ENCODE measurements at places on chromosomes 2 and 18.

DNA sequence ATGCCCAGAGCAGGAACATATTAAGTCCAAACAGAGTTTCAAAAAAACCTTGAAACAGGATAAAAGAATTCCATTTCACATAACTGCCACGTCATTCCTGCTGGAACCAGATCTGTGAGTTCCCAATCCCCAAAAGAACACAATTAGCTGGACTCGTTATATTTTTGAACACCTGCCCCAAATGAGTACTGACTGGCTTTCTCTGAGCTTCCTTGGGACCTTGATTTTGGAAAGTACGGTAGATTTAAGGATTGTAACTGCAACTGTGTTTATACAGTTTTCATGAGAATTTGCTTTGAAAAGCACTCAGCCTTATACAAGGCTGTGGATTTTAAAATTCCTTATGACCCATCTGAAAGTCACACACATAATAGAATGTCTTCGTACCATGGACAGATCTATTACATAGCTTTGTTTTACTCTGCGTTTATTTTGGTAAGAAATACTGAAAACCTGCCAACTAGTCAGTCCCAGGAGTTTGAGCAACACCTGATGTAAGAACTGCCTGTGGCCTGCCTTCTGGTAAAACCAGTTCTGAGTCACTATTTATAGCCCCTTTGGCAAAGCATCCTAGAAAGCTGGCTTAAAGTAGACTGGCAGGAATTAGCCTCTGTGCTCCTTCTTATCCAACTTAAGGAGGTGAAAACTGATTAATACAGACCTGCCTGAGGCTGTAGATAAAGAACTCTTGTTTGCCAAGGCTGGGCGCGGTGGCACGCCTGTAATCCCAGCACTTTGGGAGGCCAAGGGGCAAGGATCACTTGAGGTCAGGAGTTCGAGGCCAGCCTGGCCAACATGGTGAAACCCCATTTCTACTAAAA, 48.1 kb downstream of the MERTK start:
- DNase-seq = no peak

DNA sequence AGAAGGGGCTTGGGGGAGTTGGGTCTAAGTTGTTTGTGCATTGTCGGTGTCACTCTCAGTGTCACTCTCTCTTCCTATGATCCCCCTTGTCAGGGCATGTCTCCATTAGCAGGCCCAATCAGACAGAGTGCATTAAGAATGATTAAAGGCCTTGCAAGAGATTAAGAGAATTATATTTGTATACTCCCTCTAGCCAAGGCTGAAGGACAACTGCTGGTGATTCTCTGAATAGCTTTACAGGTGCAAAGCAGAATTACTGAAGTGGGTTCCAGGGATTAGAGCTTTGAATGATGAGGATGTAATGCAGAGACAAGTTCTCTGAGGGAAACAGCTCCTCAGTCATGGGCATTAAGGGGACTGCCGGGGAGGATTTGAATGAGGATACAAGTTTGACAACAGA, 104.8 kb upstream of the LGALSL start:
- no peak for DNase-seq

DNA sequence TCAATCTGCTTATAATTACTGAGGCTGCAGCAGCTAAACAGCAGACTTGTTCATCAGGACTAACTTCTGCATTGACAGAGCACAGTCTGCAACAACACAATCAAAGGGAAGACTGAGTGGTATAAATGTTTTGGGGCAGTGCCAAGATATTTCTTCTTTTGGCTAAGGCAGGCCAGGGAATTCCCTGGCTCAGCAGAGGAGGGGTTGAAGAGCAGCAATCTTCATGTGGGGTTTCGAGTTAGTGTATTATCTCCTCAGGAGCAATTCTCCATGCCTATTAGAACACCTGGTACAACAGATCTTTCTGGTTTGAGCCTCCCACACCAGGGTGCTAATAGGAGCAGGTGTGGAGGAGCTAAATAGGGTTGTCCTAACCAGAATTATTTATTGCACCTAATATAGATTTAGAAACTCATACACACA, 103.0 kb upstream of the STK17B start:
- DNase-seq = no peak

- DNase-seq = no peak
Measured at GRCh38 chr2:64698668-64699444, 45.1 kb upstream of the SERTAD2 start.

DNA sequence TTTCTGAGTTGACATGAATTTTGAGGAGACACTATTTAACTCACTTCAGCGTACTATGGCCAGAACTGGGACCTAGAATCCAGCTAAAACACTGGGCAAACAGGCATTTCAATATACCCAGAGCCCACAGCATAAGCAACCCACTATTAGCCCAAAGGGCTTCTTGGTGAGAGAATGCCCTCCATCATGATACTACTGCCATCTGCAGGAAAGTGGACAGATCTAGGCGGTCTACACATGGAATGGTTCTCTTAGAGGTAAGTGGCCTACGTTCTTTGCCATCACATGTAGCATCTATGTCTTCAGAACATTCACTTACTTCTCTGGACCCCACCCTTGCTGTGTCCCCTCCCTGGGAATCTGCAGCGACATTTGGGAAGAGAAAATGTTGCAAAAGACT, 181.3 kb upstream of the LINC00305 start:
- DNase-seq = no peak

- DNase-seq = no peak
Measured at GRCh38 chr2:64731746-64732145, 78.0 kb upstream of the SERTAD2 start.

DNA sequence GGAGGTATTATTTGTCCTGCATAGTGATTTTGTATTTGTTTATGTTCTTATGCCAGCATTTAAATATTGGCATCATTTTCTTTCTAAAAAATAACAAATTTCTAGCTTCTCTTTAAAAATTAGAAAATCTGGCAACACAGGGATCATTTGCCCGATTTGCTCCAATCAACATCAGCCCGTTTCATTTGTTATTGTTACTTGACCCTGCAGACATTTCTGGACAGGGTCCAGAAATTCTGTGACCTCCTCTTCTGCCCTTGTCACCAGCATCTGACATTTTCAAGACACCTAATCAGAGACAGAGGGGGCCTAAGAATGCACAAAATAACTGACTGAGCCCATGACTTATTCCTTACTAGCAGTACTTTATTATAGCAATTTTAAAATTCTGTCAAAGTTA, 253.3 kb downstream of the MREG start:
- no peak for DNase-seq

GRCh38 chr2:241811952-241812729, 3.1 kb downstream of the NEU4 start:
- no peak for DNase-seq

DNA sequence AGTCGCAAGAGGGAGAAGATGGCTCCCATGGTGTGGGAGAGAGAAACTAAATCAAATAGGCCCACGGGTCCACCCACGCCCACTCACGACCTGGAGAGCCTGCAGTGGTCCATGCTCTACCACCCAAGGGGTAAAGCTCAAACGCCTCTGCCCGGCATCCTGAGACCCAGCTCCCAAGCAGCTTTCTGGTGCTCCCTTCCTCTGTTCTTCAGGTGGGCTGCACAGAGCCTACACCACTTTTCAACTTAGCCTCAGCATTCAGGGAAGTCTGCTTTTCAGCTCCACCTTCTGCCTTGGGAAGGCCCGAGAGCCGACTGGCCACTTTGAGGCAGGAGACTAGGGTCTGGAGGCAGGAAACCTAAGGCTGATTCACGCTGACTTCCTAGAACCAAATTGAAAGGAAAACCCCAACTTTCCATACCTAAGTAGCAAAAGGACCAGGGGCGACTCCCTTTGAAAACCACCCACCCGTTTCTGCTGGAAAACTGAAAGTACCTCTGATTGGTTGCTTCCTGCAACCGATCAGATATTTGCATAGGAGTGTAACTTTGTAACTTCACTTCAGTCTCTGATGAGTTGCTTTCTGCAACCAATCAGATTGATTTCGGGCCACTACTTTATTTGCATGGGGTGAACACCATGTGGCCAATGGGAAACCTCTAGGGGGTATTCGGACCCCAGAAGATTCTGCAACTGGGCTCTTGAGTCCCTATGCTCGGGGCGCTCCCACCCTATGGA, 26.8 kb upstream of the SPATA3 start:
- DNase-seq = no peak

DNA sequence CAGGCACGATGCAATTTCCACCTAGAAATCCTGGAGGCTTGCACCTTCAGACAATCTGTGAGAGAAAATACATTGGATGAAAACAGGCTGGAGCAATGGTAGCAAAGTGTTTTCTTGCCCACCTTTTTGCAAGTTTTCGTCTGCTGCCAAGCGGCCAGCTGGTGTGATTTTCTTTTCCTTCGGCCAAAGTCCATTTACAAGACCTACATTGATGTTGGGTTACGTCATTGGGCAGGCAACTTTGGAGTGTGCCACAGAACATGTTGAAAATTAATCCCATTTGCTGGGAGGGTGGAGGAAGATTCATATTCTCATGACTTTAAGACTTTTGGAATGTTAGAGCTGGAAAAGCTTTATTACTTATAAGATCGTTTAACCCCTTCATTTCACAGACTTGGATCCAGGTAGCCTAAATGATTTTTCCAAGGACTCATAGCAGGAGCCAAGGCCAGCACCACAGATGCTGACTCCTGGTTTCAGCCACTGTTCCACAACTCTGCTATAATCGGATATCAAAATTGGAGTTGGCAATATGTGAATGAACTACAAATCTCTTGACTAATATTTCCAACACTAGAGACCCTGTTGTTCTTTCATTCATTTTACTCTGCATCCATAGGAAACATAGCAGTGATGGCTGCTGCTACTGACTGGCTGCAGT, 352.1 kb downstream of the RND3 start:
- no peak for DNase-seq

DNA sequence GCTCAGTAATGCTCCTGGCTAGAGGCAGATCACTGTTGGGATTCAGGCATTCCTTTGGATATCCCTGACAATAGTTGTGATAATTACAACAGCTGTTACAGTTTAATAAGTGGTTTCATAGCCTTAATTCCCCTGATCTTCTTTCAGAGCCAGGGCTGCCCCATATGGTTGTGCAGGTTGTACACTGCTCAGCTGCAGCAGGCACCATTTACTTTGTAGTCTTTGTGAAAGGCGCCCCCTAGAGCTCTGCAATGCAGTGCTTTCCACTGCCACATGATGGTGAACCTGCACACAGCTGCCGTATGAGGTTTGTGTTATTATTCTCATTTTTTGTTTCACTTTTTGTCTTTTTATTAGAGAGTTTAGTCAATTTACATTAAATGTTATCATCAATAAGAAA, 239.1 kb downstream of the KCNS3 start:
- DNase-seq = no peak

GRCh38 chr2:172449911-172450550, 22.6 kb downstream of the ITGA6 start:
- no peak for DNase-seq

DNA sequence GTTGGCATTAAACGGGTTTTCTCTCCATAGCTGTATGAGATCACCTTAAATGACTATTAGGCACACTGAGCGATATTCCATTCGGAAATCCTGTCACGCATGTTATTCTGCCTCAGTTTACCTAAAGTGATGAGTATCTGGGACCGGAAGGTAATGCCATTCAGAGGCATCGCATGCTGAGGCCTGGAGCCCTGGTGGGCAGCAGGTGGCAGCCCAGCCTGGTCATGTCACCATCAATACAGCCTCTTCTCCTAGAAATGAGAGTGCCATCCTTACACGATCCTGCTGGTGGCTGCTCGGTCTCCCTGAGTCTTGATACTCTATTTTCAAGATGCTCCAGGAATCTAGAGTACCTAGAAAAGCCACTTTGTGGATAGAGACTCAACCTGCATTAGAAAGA, 119.8 kb downstream of the EIPR1 start:
- DNase-seq = no peak

- DNase-seq = no peak
Measured at GRCh38 chr18:22250591-22250996, 81.2 kb downstream of the GATA6 start.
